ENCODE measurements at places on chromosomes 12 and 14.

DNA sequence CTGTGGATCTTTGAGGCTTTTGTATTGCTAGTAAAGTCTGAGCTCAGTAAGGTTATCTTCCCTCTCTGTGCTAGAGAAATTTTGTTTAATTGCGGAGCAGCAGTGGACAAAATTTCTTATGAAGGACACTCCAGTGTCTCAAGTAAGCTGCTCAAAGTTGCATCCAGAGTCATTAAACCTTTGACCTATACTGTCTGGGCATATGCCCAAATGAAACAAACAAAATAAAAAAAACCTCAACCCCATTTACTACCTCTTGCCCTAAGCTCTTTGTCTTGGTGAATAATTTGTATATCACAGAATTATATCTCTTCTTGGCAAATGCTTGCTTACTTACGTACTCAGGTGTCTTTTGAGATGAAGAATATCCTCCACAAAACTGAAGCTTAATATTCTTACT lies 465.2 kb downstream of the SOX5 start:
- DNase-seq = no peak

- DNase-seq = no peak
Observed at GRCh38 chr14:22460461-22461195, 128.4 kb downstream of the DAD1 start.

DNA sequence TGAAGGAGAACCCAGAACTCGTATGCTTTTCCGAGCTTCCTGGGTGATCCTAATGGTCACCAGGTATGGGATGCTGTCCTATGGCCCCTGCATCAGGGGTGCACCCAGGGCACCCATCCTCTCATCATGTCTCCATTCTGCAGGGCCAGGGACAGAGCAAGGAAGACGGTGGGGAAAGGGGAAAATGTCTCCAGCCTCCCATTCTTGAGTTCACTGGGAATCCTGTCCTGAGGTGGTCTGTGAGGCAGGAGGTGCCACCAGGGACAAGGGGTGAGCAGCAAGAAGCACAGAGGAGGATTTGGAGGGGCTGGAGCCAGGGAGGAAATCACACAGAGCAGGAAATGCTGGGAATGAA lies 14.9 kb upstream of the SLC6A12 start:
- DNase-seq = no peak

- no peak for DNase-seq
Observed at GRCh38 chr14:61746881-61747280, 15.3 kb upstream of the SNAPC1 start.

- DNase-seq = no peak
Observed at GRCh38 chr14:84975241-84975902, 554.6 kb upstream of the FLRT2 start.
